ENCODE measurements at places on chromosomes 3 and 15.

DNA sequence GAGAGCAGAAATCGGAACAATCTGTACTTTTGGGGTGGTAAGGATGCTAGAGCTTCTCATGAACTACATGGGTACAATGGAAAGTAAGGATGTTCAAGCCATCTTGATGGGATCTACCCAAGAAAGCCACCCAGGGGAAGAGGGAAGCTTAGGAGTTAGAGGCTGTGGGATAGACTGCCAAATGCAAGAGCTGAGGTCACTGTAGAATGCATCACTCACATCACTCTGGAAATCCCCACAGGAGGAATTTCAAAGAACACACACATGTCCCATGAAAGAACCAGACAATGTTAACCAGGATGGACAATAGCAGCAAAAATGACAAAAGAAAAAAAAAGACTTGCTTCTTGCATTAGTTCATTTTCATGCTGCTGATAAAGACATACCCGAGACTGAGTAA, 32.8 kb upstream of the UBE2E2 start:
- DNase-seq = no peak

DNA sequence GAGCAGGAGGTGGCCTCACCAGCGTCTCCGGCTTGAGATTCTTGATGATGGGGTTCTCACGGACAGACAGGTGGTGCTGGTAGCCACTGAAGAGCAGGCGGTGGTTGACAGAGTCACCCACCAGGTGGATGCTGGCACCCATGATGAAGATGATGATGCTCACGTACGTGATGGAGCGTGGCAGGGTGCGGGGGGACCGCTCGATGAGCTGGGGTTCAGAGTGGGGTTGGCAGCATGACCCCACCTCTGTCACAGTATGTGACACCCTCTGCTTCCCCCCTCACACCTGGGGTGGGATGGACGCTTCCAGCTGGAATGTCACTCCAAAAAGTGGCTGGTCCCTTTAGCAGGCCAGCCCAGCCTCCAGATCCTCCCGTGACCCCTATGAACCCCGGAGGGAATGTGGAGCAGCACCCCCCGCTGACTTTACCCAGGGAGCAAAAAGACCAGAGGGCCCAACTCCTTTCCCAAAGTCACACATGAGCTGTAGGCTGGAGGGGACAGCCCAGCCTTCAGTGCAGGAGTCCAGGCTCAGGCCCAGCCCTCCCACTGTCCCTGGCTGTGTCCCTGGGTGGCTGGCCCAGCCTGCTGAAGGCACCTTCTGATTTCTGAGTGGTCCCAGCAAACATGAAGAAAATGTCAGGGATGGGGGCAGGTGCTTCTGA, 6.7 kb upstream of the CALML4 start:
- no peak for DNase-seq

DNA sequence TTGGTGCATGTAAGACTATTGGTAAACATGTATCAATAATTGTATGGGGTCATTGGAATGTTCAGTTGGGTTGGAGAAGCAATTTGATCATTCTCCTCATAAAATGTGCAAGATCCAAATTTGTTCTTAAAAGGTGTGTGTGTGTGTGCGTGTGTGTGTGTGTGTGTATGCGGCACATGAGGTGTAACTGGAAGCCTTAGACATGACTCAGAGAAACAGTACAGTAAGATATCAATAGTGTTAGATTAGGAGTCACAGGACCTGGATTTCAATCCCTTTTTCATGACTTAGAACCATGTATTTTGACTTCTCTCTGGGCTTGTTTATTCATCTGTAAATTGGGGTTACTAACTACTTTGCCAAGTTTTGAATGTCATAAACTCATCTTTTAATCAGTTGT, 38.3 kb downstream of the RSRC1 start:
- no peak for DNase-seq

DNA sequence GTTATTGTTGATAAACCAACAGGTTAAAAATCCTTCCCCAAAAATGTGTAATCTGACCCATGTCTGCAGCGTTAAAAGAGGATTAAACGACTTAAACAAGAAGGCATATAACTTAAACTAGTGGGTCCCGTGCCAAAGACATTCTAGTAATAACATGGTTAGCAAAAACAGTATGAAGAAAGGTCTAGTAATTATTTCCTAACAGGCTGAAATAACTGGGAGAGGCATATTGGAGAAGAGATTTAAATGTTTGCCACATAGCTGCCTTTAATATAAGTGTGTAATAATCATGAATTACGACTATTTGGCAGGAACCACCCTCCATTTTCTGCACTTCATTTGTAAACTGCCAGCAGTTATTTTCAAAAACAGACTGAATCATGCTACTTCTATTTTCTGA, 67.7 kb upstream of the CSPG5 start:
- DNase-seq = no peak

DNA sequence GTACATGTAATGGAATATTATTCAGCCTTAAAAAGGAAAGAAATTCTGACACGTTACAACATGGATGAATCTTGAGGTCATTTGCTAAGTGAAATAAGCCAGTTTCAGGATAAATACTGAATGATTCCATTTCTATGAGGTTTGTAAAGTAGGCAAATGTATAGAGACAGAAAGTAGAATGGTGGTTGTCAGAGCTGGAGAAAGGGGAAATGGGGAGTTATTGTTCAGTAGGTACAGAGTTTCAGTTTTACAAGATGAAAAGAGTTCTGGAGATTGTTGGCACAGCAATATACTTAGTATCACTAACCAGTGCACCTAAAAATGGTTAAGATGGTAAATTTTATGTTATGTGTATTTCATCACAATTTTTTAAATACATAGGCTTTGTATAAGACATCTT, 60.6 kb downstream of the USP8 start:
- no peak for DNase-seq

- DNase-seq = no peak
These were observed 157.2 kb downstream of the PTPRG start for GRCh38 chr3:61718565-61718964.

GRCh38 chr3:194089357-194090177, 46.4 kb upstream of the HES1 start:
- peak; percentile 36 for DNase-seq

DNA sequence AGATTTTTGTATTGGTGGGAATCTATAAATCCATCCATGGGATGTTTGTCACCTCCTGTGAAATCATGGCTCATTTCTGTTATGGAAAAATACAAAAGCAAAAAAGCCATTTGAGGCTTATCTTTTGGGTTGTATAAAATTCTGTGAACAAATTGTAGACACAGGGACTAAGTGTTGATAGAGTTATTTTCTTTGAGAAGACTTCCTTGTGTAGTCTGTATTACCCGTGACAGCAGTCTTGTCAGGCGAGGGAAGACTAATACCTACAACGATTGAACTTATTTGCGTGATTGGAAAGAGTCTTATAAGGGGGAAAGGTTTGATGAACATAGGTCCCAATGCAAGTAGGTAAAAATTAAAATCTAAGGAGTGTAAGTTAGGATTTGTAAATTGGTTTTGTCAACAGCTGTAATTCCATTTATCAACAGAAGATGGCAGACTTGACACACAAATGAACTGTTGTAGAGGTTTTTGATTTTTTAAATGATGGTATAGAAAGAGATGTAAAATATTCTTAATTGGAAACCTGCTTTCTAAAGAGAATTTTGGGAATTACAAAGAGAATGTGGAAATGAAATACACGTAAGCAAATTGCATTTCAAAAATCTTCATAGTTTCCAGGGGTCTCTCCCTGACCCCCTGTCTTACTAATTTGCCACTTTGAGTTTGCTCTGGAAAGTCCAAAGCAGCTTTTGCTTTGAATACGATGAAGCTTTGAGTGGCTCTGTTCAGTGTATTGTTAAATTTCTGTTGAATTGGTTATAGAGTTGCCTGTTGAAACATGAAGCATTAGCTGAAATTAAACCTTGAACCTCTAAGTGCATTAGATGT, 33.2 kb downstream of the SLC25A26 start:
- no peak for DNase-seq

DNA sequence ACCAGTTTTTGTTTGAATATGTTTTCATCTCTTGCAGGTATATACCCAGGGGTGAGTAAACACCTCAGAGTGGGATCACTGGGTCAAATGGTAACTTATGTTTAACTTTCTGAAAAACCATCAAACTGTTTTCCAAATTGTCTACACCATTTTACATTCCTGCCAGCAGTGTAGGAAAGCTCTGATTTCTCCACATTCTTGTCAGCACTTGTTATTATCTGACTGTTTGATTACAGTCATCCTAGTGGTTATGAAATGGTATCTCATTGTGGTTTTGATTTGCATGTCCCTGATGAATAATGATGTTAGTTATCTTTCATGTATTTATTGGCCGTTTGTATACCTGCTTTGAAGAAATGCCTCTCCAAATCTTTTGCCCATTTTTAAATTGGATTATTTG, 13.8 kb downstream of the FSD2 start:
- DNase-seq = no peak
